NCI-H82 (cell line): ENCODE measurements at places on chromosomes 7 and 10.
A peak's percentile ranks its signal among the peaks of the same experiment; 100 is the strongest.

DNA sequence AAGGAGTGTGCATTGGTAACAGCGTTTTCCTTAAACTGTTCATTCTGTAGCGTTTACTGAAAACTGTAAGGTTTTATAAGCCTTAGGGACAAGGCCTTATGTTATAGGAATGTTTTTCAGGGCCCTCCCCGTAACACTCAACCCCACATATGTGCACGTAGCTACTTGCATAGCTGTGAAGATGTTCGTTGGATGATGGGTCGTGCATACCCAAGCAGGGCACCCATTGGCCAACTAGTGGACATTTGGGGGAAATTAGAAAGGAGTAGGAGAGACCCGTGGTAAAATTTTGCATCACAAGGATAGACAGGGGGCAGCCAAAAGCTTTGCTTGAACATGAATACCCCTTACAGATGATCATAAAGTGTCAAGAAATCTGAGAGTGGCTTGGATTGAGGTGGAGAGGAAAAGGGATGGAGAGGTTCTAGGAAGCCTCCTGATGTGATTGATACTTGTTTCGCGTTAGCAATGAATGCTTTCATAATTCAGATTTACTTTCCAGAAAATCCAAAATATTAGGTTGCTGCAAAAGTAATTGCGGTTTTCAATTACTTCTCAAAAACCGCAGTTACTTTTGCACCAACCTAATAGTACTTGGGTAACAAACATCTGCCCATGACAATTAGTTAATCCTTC is 878 bp downstream of the SEC61A2 start:
- DNase-seq: peak; percentile 76

DNA sequence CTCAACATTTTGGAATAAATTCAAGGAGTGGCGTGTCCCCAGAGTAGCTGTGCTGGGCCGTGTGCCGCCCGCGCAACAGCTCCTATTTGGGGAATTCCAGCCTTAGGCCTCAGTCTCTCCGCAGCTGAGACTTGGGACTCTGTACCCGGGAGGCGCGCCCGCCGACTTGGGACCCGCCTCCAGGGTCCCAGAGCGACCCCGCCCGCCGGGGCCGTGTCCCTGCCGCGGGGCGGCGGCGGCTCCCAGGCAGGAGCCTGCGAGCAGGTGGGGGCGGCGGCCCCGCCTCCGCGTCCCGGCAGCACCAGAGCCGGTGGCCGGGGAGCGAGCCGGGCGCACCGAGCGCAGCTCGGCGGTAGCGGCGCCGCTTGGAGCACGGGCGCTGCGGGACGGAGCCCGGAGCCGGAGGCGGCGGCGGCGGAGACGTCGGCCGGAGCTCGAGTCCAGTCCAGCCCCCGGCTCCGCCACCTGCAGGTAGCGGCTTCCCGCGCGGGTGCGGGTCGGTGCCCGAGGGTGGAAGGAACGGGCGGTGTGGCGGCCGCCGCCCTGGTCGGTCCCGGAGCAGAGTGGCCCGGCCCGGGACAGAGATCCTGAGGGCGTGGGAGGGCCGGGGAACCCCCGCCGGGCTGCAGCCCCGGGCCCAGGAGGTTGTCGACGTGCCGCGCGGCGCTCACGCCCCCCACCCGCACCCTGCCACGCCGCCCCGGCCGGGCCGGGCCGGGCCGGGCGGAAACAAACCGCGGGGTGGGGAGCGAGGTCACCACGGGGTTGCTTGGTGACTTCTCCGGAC is at the start of gene WIPF3:
TSS of gene WIPF3 (plus strand) at position 301 of the 787 bp plus-strand sequence. CDS start 28,217 bp downstream, outside the sequence.
- peak; percentile 48 for DNase-seq

GRCh38 chr7:97015756-97016380 is 8.8 kb downstream of the DLX5 start:
- no peak for DNase-seq

DNA sequence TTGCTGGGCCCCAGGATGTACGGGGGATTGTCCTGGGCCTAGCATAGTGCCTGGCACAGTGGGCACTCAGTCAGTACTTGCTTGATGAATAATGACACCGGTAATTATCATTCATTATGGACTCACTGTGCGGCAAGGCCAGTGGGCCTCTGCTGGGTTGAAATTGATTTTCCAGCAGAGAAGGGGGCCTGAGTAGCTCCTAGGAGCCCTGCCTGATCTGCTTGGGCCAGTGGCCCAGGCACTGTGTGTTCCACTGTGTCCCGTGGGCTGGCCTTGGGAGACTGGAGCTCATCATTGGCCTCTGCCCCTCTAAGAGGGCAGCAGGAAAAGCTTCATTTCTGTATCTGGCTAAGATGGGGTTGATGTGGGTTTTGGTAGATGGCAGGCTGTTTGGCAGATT is 1.4 kb downstream of the CHST3 start:
- DNase-seq: no peak

DNA sequence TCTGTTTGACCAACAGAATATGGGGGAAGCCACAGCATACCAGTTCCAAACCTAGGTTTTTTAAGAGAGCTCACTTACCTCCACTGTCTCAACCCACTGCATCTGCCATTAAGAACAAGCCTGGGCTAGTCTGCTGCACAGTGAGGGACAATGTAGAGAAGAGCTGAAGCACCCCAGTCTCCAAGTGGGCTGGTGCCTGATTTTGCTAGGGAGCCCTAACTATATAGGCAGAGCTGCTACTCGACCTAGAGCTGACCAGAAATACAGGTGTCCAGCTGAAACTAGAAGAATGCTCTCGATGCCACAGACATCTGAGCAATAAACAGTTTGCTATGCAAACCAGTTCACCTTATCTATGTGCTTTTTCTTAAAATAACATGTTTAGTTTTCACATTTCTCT is 106.9 kb upstream of the BET1 start:
- DNase-seq: no peak

GRCh38 chr10:131905267-131905571 is 4.4 kb downstream of the PPP2R2D start:
- no peak for DNase-seq

DNA sequence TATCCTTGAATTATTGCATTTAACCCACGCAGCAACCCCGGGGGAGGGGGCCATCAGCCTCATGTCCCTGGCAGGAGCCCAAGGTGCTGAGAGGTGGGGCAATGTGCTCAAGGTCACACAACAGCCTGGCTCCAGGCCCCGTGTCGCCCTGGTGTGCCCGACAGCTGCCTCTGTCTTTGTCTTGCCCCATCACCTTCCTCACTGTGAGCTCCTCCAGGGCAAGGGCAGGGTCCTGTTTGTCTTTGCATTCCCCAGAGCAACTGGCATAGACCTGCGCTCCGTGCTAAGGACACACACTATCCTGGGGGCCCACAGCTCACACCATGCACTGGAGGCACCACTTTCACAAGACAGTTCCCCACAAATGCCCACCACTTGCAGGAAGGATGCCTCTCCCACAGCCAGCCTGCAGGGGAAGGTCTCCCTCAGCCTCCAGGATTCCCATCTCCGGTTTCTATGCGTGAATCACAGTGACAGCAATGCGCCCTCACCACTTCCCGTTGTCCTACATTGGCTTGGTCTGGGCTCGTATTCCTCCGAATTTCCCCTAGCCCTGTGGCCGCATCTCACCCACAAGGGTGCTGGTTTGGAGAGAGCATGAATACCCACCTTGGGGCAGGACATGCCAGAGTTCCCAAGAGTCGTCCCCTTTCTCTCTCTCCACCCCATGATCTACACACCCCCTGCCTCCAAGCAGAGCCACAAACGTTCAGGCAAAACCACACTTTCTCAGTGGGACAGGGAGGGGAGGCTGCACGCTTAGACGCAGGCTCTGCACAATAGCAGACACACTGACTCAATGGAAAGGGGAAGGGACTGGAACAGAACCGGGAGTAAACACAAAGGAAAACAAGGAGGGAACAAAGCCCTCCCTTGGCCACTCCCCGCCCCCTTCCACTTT is 10.3 kb downstream of the ITPRIP start:
- DNase-seq: no peak

DNA sequence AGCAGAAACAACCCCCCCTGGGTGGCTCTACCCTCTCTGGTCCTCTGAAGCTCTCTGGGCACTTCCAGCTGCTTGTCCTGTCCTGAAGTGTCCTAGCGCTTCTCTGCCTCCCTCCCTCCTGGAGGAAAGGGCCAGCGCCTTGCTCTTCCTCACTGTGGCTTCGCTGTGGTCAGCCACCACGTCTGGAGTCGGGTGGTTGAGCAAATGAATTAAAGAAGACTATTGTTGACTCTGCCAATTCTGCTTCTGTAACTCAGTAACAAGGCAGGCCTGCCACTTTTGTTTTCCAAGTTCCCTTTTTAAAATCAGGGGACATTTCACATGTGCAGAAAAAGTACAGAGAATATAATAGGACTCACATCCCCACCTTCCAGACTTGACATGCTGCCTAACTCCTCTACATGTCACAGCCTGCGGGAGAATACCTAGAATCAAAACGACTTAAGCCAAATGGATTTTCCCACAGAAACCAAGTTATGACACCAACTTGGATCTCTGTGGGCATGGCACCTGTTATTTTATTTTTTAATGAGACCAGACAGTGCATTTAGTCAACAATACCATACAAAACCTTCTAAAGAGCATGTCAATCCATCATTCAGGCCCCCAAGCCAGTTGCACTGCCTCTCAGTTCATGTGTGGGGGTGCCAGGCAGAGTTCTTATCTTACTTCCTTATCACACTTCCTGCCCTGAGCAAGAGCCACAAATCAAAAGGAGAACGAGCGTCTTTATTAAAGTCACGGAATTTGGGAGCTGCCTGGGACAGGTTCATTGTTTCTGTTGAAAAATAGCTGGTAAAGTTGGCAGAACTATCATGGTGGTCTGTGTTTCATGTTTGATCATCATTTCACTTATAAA is 6.8 kb downstream of the FFAR4 start:
- DNase-seq: no peak

GRCh38 chr10:22779331-22780019 is 65.1 kb upstream of the PIP4K2A start:
- DNase-seq: no peak

DNA sequence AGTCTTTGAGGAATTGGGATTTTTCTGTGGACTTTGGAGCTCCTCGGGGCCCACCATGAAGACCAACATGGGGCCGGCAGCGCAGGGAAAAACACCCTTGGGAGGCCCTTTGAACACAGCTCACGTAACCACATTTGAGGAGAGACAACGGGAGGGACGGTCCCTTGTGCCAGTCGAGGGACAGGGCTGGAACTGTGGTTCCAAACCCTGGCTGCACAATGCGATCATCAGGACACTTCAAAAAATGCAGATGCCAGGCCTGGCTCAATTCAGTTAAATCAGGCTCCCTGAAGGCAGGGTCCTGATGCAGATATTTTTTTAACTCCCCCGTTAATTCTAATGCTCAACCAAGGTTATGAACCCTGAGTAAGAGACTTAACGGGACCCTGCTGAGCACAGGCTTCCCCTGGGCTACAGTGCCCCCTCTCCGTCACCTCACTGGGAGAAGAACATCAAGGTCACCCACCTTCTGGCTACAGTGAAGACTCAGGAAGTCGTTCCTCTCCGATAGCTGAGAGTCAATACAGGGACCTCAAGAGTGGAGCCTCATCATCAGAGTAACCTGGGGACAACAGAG is 30.4 kb downstream of the LYZL1 start:
- no peak for DNase-seq

DNA sequence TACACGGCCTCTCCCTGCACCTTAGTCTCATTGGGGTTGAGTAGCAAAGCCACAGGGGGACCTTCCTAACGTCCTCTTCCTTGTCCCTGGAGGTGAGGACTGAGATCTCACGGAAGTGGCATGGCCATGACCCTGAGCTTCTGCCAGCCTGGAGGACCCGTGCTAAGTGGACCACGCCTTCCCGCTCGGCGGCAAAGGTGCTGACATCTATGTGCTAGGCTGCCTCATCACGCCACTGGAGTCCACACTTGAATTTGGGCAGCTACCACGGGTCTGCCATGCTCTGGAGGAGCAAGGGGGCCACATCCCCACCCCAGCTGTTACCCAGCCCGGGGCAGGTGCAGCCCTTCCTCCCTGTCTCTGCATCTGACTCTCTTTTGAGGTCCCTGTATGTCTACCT is 15.3 kb downstream of the GHRHR start:
- no peak for DNase-seq

DNA sequence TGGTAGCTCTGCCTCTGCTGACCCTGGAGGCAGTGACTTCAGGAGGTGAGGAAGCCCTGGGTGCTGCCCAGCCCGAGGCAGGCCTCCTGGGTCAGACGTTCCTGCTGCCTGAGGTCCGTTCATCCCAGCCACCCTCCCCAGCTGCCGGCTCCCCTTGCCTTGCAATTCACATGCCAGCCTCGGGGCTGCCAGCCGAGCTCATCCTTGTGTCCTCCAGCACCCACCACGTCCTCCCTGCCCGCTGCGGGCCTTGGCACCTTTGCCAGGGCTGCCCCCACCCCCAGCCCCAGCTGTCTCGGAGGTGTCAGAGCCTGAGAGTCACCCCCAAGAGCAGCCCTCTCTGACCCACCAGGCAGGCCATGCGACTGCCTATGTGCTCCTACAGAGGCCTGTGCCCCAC is 162.1 kb upstream of the RNF32 start:
- DNase-seq: no peak

DNA sequence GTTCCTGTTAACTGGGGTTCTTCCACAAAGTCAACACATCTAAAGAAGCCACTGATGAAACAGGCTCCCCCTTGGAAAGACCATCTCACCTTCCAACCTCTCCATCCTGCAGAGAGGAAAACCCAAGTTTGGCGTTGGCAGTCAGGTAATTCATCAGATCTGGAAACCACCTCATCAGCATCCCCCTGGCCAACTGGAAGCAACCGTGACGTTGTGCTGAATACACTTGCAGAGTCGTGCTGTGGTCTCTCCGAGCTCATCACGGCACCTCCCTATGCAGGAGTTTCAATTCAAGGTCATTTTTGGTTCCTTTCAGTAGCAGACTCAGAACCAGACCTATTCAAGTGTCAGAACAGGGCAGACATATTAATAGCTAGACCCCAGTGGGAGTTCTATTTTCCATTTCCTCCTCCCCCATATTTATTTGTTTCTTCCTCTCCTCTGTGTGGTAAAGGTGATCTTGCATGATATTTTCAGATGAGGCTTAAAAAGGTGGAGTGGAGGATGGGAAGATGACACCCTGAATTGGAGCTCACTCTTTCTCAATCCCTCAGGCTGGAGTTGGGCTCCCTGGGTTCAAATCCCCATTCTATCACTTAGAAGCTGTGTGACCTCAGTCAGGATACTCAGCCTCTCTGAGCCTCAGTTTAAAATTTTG is 149.1 kb upstream of the ADO start:
- no peak for DNase-seq

DNA sequence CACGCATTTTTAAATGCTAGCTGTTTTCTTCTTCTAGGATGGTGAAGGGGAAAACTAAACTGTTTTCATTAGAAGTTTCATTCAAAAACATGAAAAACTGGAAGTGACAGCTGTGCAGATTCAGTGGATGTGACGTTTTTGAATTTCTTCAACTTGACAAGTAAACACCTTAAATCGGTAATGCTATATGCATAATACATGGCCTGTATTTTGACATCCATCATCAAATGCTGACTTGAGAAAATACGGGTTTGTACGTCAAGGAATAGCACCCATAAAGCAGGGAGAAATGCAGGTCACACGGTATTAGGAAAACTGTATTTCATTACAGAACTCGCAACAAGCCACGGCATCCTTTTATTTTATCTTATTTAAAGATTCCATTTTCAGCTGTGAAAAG is 720.5 kb downstream of the KCNMA1 start:
- DNase-seq: no peak
